Fibroblast of lung (primary cell): ENCODE measurements at places on chromosomes 16 and 17. TPM values are rescaled to one million over a fixed set of nuclear protein-coding genes. Genes with fewer than 3 reads are reported as not detected.

- DNase-seq = peak; percentile 30
These were observed at the start of gene CORO6 for GRCh38 chr17:29622337-29623282. Gene CORO6 (minus strand): TSS chr17:29622912. CDS start chr17:29621421, 1,491 bp downstream.

DNA sequence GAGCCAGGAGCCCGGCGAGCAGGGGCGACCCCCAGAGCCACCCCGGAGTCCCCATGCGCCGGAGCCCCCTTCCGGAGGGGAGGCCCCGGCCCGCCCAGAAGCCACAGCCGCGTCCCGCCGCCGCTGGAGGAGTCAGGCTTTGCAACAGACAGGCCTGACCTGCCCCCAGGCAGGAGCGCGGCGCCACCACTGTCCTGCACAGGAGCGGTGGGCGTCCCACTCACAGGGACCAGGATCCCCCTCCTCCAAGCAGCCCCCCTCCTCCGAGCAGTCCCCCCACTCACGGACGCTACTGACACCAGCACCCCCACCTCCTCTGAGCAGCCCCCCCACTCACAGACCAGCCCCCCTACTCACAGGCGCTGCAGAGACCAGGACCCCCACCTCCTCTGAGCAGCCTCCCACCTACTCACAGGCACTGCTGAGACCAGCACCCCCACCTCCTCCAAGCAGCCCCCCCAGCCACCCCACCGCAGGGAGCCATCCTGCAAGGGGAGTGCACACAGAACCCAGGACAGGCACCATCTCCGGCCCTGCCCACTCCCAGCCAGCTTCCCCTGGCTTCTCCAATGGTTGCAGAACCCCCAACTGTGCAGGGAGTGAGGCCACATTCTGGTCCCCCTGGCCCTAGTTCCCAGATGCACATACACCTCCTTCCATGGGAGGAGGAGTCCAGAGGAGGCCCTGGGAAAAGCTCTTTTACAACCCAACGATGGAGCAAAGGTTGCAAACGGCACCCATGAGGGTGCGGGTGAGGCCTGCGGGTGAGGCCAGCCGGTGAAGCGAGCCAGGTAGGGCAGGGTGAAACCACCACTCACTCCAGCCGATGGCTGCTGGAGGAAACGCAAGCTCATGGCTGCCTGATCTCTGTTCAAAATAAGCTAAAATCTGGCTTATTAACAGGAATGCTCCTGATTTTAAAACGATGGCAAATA is 69.9 kb downstream of the ABR start:
- no peak for DNase-seq

Gene C1QL1
- total RNA-seq = 1.3 and 1.8 TPM in 2 replicates

Gene DVL2
- 91.8 and 95.8 TPM in 2 replicates for total RNA-seq

DNA sequence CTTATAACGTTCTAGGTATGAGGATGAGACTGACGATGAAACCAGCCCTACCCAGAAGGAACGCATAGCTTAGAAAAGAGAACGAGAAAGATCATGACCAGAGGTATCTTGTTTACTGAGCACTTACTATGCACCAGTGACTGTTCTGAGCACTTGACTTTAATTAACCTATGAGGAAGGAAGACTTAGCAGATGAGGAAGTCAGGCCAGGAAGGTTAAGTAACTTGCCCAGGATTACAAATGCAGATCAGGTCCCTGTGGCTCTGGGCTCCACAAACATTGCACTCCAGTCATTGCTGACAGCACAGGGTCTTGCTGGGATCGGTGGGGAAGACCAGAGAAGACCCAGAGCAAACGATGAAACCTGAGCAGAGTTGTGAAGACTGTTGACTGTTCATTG is 7.1 kb downstream of the KRT13 start:
- DNase-seq = no peak

- DNase-seq = no peak
These were observed 1545.0 kb upstream of the GOT2 start for GRCh38 chr16:60279061-60279665.

DNA sequence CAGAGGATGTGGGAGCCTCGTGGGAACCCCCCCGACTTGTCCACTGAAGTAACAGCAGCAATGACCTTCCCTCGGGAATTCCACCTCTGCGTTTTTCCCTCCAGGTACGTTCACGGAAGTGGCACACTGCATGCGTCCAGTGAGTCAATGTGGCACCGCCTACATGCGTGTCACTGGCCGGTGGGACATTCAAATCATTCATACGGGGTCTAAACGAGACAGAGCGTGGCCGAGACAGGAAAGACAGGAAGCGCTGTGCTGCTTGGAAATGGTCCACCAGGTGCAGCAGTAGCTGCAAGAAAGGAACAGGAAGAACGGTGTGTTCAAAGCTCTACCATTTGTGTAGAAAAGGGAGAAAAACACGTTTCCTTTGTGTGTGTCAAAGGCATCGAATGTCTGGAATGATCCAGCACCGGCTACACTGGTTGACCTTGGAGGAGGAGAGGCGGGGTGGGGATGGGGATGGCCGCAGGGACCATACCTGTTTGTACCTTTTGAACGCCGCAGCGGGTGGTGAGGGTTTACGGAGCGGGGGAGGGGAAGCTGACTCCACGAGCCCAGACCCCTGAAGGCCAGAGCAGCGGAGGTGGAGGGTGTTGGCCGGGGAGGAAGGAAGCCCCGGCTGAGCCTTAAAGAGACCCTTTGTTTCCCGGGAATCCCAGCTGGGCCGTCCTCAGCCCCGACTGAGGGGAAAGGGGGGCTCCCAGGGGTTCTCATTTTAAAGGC is 1.7 kb upstream of the PGAP6 start:
- DNase-seq = no peak

DNA sequence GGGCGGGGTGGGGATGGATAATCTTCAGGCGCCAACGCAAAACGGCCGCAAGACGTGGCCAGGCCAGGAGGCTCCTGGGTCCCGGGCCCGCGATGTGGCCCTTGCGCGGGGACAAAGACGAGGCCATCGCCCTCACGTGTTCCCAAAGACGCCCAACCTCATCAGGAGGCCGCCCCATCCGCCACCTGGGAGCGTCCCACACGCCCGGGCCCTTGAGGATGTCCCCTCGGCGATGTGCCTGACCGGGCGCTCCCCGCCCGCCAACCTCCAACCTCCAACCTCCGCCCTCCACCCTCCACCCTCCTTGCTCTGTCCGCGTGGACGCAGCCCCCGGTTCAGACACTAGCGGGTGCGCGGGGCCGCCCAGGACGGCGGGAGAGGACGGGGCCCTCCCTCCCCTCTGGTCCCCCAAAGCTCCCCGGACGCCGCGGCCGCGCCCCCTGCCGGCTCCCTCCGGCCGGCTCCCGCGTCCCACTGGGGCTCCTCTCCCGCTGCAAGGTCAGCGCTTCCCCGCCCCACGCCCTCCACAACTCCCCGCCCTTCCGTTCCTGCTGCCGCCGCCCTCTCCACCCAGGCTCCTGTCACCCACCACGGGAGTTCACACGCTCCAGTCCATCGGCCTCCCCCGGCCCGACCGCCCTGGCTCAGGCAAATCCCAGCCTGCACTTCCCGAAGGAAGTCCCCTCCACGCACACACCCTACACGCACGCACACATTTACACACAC is 250.8 kb upstream of the RPL38 start:
- no peak for DNase-seq

GRCh38 chr17:80294653-80295052 is 34.0 kb downstream of the RNF213 start:
- DNase-seq = no peak

DNA sequence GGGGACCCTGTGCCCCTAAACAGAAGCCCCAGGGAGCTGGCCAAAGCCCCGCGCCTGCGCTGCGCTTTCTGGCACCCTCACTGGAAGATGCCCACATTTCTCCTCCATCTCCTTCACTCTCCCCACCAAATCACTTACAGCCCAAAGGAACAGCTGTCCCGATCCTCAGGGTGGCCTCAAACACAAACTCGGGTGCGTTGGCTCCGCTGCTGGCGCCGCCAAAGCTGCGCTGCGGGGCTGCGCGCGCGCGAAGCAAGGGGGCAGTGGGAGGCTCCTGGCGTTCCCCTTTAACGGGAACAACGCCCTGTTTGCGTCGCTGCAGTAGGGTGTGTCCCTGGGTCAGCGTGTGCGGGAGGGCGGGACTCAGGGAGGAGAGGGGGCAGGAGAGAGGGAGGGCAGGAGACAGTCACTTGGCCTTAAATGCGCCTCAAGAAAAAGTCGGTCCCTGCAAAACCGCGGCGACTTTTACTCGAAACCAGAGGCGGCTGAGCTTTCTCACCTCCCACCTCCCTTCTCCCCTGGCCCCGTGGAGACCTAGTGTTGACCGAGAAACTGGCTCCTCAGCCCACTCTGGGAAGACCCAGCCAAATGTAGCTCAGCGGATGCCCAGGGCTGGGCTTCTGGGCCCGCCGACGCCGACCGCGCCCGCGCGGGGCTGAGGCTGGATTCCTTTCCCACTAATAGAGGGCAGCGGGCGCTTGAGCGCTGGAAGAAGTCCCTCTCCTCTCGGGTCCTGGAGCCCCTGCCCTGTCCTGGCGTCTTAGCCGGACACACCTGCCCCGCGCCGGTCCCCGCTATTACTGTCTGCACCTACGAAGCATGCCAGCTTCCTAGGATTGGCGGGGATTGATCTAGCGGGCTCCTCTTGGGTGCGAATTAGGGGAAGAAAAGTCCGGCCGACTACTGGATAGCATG is 2.6 kb downstream of the PMP22 start:
- peak; percentile 94 for DNase-seq

Gene TBCD
- 24.9 and 36.7 TPM in 2 replicates for total RNA-seq

- DNase-seq = peak; percentile 23
These were observed 99.7 kb downstream of the CYTH1 start for GRCh38 chr17:78682363-78682762.

Gene SRCIN1
- under 0.01 TPM in 1 of 2 replicates, not detected in the other for total RNA-seq

GRCh38 chr16:9135797-9136196 is 44.4 kb downstream of the HAPSTR1 start:
- no peak for DNase-seq

GRCh38 chr17:36768394-36768793 is 167.0 kb downstream of the MRM1 start:
- no peak for DNase-seq

- peak; percentile 77 for DNase-seq
These were observed 59.0 kb downstream of the ANKFY1 start for GRCh38 chr17:4204710-4205173.

Gene SLC9A5
- total RNA-seq = 1.0 and 2.3 TPM in 2 replicates

DNA sequence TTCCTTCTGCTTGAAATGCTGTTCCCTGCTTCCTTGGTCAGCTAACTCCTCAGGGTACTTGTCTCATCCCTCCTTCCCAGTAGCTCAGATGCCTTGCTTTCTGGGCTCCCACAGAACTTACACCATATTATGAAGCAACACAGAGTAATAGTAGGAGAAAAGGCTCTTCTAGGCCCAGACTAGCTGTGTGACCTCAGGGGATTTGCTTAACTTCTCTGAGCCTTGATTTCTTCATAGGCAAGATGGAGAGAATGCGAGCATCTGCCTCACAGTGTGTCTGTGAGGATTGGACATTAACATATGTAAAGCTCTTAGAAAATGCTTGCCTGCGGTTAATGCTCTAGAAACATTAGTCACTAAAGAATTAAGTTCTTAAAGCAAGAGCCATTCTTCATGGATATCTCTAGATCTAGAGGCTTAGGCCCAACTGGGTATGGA is 22.3 kb upstream of the PECAM1 start:
- DNase-seq = peak; percentile 47

DNA sequence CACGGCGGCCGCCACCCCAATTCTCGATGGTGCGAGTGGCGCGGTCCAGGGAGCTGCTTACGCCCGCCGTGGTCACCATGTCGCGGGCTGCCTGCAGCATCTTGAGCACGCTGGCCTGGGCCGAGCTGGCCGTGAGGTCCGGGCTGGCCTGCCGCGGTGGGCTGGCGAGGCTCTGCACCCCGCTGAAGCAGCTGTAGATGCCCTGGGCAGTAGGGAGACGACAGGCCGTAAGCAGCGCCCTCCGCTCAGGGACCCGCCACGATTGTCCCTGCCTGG is 16.4 kb downstream of the GRIN2C start:
- DNase-seq = no peak

- DNase-seq = no peak
These were observed 40.1 kb downstream of the SCNN1B start for GRCh38 chr16:23342083-23342640.

DNA sequence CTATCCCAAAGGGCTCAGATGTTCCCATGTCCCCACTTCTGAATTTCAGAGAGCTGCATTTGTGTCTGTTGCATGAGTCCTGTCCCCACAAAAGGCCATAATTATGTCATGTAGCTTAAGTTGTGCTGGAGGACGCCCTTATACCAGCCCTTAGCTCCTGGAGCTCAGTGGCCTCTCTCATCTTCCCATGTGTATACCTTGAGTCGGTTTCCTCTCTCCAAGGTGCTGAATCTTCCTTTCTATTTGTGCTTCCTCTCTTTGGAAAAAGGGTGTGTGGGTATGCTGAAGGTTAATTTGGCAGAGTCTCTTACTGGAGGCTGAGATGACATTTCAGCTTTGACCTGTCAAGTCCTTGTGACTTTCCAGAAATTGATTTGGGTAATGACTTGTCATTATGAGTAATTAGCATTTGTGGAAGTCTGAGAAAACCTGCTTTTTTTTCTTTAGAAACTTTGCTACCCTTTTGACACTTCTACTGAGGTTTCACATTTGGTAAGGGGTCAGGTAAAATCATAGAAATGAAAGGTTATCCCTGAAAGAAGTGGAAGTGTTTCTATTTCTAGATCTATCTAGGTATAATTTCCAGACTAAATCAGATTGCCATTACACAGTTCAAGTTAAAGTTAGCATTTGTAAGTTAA is 185.4 kb downstream of the ABCC12 start:
- peak; percentile 33 for DNase-seq

GRCh38 chr16:2063861-2064260 is 16.1 kb downstream of the TSC2 start:
- no peak for DNase-seq

DNA sequence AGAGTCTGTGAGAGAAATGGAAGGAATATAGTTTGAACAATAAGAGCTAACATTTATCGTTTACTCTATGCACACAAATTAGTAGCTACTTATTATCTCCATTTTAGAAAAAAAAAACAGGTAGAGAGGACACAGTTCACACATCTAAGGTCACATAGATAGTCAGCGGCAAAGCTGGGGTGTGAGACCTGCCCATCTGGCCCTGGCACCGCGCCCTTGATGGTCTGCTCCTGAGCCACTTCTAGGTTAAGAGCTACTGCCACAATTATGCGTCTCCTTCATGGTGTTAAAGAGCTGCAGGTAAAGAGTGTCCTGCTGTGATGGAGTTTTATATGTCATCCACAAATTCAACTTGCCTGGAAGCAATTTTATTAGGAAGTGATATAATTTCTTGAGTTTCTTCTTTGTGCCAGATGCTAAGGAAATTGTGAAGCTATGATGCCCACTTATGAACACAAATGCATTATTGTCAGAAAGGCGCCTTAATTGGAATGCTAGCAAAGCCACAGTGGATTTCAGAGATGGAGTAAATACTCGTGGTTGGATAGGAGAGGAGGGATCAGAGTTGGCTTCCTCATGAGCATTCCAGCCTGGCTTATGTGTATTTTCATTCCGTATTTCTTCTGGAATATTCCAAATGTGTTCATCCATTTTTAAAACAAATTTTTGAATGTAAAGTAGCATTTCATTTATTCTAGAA is 21.3 kb upstream of the MFSD6L start:
- DNase-seq = peak; percentile 27

Gene CLDN7
- total RNA-seq = 2.6 and 17.2 TPM in 2 replicates

DNA sequence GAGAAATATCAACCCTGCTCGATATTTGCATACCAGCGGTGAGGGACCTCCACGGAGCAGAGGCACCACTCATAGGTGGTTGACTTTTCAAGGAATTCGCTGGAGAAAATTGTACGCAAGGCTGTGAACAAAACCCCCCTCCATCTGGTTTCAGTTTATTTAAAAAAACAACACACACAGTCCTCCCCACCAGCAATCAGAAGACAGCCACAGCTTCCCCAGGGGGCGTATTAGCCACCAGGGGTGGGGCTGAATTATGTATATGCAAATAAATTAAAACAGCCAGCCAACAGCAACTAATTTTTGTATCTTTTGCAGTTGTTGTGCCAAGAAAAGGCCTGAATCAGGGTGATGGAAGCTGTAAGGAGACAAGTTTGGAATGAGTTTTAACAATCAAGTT is 5.9 kb upstream of the HSD11B2 start:
- no peak for DNase-seq

Gene EPN3
- under 0.01 TPM in 1 of 2 replicates, not detected in the other for total RNA-seq
